ENCODE measurements at places on chromosomes 2 and 18.

GRCh38 chr2:66845307-66845706 is 410.4 kb downstream of the MEIS1 start:
- no peak for DNase-seq

GRCh38 chr2:15780234-15780633 is 160.1 kb upstream of the MYCN start:
- no peak for DNase-seq

DNA sequence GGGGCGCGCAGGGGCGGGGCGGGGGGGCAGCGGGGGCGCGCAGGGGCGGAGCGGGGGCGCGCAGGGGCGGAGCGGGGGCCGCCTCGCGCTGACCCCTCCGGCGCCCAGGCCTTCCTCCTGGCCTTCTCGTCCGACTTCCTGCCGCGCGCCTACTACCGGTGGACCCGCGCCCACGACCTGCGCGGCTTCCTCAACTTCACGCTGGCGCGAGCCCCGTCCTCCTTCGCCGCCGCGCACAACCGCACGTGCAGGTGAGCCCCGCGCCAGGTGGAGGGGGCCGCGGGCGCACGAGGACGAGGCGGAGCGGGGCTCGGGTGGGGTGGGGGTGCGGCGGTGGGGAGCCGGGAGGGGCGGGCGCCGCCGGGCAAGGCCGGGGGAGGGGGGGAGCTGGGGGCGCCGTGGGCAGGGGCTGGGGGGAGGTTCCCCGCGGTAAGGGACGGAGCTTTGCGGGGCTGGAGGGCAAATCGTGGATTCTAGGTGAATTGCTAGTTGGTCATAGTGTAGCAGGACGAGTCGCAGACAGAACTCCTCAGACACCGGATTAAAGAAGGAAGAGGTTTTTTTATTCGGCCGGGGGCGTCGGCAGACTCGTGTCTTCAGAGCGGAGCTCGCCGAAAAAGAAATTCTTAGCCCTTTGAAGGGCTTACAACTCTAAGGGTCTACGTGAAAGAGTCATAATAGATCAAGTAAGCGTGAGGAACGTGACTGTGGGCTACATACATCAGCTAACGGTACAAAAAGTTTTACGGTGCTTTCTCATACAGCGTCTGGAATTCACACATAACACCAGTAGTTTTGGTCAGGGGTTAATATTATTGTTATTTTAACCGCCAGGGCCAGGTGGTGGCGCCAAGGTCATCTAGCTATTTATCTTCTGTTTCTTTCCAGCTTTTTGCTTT is 29.9 kb downstream of the ANO7 start:
- peak; percentile 43 for DNase-seq

- peak; percentile 50 for DNase-seq
Measured at GRCh38 chr2:144703852-144704708, 184.2 kb upstream of the ZEB2 start.

GRCh38 chr2:101698014-101698843 is 722 bp downstream of the MAP4K4 start:
- no peak for DNase-seq

- DNase-seq: no peak
Measured at GRCh38 chr2:5539282-5540165, 152.7 kb upstream of the SOX11 start.

DNA sequence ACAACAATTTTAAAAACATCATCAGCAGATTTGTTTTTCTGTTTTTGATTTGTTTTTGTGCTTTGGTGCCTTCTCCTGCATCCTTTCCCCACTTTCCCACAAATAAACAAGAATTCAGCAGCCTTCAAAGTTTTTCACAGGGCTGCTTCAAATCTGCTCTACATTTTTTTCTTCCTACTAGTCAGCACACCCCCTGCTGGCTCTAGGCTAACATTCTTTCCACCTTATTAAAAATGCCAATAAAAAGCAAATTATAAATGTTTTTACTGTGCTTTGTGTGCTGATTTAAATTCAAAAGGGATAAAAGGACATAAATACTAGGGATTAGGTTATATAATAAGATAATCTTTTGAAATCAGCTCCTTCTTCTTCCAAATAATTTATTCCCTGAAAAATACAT is 6.2 kb upstream of the CNTNAP5 start:
- no peak for DNase-seq

- DNase-seq: no peak
Measured at GRCh38 chr2:58215429-58215828, 25.7 kb downstream of the FANCL start.

Measured in H4 (cell line).